ENCODE measurements at places on chromosomes 13 and 19. TPM values are rescaled to one million over a fixed set of nuclear protein-coding genes. Genes with fewer than 3 reads are reported as not detected.

The RDH8 gene
- total RNA-seq, result not detected

- H3K27ac ChIP-seq, result no peak overlapping the region
- H3K27me3 ChIP-seq, result no peaks in the 10 kb centered on the region
- H3K36me3 ChIP-seq, result no peaks in the 10 kb centered on the region
- no peak overlapping the region for H3K4me3 ChIP-seq
These were observed 40.7 kb downstream of the PIN1 start for GRCh38 chr19:9875796-9876195.

DNA sequence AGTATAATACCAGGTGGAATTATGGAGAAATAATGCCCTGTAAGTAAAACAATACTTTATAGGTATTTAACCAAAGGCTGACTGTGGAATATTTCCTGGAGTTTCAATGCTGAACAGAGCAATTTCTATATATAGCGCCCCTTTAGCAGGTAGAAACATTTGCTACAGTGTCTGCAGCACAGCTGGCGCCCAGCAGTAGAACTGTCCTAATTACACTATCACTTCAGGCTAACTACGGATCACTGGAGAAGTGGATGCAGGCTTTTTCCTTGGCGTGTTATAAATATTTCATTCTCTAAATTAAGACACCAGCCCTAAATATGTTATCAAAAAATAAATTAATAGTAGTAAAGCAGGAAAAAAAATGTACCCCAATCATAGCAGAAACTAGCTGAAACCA lies 3.1 kb downstream of the SHISA2 start:
- H3K4me3 ChIP-seq, result no peak overlapping the region
- no peak overlapping the region for H3K27ac ChIP-seq
- peaks cover 80% of the 10 kb centered on the region for H3K27me3 ChIP-seq
- no peak for DNase-seq

GRCh38 chr19:29022165-29022564 lies 190.8 kb downstream of the UQCRFS1 start:
- no peak for DNase-seq
- H3K27me3 ChIP-seq, result no peaks in the 10 kb centered on the region
- no peak overlapping the region for H3K4me3 ChIP-seq
- no peaks in the 10 kb centered on the region for H3K36me3 ChIP-seq
- H3K4me1 ChIP-seq, result no peaks in the 10 kb centered on the region
- no peak overlapping the region for H3K27ac ChIP-seq

- DNase-seq, result no peak
- H3K36me3 ChIP-seq, result no peaks in the 10 kb centered on the region
- H3K4me3 ChIP-seq, result no peak overlapping the region
- H3K4me1 ChIP-seq, result peaks cover 7% of the 10 kb centered on the region
- peaks cover 55% of the 10 kb centered on the region for H3K27me3 ChIP-seq
These were observed 22.0 kb downstream of the SHANK1 start for GRCh38 chr19:50697414-50698124.

GRCh38 chr13:47484548-47484947 lies 516.5 kb downstream of the SUCLA2 start:
- H3K36me3 ChIP-seq, result no peaks in the 10 kb centered on the region
- no peak for DNase-seq
- H3K4me1 ChIP-seq, result no peaks in the 10 kb centered on the region

DNA sequence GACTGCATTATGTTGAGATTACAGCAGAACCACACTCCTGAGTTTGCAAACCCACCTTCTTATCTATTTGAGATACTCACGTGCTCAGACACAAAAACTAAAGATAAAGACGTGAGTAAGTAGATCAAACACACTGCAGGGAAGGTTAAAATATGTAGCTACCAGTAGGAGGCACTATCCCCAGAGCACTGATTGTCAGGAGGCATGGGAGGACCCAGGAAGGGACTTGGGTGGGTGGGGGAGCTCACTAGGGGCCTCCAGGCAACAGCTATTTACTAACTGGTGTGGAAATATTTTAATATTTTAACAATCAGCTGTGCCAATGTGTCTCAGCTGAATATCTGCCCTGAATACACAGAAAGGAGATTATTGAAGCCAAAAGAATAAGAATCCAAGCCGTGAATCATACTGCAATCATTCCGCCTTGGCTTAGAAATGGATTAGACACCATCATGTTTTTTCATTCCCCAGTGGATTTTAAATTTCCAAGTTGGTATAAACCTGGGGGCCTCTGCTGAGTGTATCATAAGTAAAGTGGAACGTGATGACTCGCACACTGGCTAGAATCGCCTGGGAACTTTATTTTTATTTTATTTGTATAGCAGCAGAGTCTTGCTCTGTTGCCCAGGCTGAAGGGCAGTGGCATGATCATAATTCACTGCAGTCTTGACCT lies 73.2 kb upstream of the CACNA1A start:
- H3K27ac ChIP-seq, result no peak overlapping the region
- H3K4me1 ChIP-seq, result no peaks in the 10 kb centered on the region
- no peaks in the 10 kb centered on the region for H3K27me3 ChIP-seq
- H3K4me3 ChIP-seq, result no peak overlapping the region
- H3K36me3 ChIP-seq, result no peaks in the 10 kb centered on the region
- no peak for DNase-seq

DNA sequence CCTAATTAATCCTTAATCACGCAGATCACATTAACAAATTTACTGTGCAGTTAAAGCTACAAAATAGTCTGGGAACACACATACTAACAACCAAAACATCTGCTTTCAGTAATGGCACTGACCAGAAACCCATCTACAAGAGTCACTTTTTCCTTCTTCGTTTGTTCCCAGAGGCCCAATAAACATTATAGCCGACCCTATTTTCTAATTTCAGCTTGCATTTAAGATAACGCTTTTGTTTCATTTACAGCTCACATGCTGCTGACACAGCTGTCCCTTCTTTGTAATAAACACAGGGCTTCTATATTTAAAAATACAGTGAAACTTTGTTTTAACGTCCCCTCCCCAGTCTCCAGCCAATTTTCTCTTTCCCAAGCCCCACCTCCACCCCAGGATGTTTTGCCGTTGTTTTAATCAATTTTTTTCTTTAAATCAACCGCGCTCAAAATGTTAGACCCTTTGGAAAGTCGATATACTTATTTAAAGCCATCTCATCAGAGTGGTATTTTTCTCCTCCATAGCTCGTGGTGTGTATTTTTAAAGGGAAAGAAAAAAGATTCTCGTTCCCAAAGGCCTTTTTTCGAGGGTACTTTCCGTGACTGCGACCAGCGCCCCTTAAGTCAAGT lies 1.7 kb upstream of the WBP4 start:
- H3K27me3 ChIP-seq, result no peaks in the 10 kb centered on the region
- peaks cover 65% of the 10 kb centered on the region for H3K4me1 ChIP-seq
- H3K36me3 ChIP-seq, result no peaks in the 10 kb centered on the region
- peak overlapping the region; percentile 93 for H3K4me3 ChIP-seq

- H3K27me3 ChIP-seq, result no peaks in the 10 kb centered on the region
- H3K36me3 ChIP-seq, result no peaks in the 10 kb centered on the region
- no peaks in the 10 kb centered on the region for H3K4me1 ChIP-seq
- no peak for DNase-seq
- no peak overlapping the region for H3K27ac ChIP-seq
These were observed 15.2 kb downstream of the DACH1 start for GRCh38 chr13:71851498-71852409.

- DNase-seq, result no peak
- no peaks in the 10 kb centered on the region for H3K4me1 ChIP-seq
- H3K36me3 ChIP-seq, result no peaks in the 10 kb centered on the region
- H3K27ac ChIP-seq, result no peak overlapping the region
- no peak overlapping the region for H3K4me3 ChIP-seq
These were observed 25.2 kb upstream of the ARGLU1 start for GRCh38 chr13:106593132-106593531.

DNA sequence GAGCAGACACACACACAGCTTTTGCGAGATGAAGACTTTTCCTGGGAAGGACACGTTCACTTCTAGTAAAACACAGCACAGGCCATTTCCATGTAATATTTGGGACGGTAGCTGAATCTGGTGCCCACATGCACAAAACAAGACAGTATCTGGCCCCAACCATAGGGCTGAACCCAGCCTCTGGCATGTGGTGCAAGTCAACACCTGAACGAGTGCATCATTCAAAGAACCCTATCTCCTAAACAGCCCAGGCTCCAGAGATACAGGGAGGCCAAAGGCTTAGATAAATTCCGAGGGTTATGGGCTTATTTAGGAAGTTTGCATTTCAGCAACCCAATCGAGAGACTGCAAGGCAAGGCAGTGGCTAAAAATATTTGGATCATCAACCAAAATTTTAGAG lies 2.7 kb upstream of the TFDP1 start:
- H3K4me3 ChIP-seq, result no peak overlapping the region
- H3K4me1 ChIP-seq, result peaks cover 10% of the 10 kb centered on the region

The ANGPTL4 gene
- total RNA-seq, result 29.6 TPM

DNA sequence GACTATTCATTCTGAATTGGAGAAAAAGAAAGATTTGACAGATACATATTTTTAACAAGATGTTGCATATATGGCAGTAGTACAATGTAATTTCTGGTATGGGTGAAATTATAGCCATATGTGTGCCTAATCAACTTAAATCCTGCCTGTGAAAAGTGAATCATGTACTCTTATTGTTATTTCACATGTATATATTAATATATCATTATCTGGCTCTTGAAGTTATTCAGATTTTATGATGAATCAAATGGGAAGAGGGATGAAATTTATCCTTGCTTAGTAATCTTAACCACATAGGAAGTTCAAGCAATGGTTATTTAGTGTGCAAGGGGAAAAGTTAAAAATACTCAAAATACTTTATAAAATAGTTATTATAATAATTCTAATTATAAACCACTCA lies 80.5 kb downstream of the GPC6 start:
- no peaks in the 10 kb centered on the region for H3K27me3 ChIP-seq
- H3K4me3 ChIP-seq, result no peak overlapping the region

DNA sequence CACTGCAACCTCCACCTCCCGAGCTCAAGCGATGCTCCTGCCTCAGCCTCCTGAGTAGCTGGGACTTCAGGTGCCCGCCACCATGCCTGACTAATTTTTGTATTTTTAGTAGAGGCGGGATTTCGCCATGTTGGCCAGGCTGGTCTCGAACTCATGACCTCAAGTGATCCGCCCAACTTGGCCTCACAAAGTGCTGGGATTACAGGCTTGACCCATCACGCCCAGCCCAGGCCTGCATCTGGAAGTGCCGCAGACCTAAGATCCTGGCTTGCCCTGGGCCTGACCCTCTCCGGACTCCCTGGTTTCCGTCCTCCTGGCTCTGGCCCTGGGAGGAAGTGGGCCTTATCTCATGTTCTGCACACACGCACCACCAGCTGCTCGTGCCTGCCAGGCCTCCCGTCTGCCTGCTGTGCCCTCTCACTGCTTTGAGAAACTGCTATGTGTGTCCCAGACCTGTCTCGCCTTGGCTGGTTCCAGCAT lies 4.7 kb upstream of the PTGIR start:
- no peaks in the 10 kb centered on the region for H3K36me3 ChIP-seq
- DNase-seq, result no peak
- H3K27me3 ChIP-seq, result no peaks in the 10 kb centered on the region
- H3K4me3 ChIP-seq, result no peak overlapping the region

- peak overlapping the region; percentile 28 for H3K4me3 ChIP-seq
- no peaks in the 10 kb centered on the region for H3K27me3 ChIP-seq
- peak overlapping the region; percentile 33 for H3K27ac ChIP-seq
These were observed 112.5 kb downstream of the SACS start for GRCh38 chr13:23320926-23321534.

GRCh38 chr13:73287831-73288230 lies 229.0 kb downstream of the KLF5 start:
- no peaks in the 10 kb centered on the region for H3K36me3 ChIP-seq
- no peak overlapping the region for H3K4me3 ChIP-seq
- no peaks in the 10 kb centered on the region for H3K4me1 ChIP-seq
- no peaks in the 10 kb centered on the region for H3K27me3 ChIP-seq
- H3K27ac ChIP-seq, result no peak overlapping the region

The GPR183 gene
- total RNA-seq, result 34.8 TPM

DNA sequence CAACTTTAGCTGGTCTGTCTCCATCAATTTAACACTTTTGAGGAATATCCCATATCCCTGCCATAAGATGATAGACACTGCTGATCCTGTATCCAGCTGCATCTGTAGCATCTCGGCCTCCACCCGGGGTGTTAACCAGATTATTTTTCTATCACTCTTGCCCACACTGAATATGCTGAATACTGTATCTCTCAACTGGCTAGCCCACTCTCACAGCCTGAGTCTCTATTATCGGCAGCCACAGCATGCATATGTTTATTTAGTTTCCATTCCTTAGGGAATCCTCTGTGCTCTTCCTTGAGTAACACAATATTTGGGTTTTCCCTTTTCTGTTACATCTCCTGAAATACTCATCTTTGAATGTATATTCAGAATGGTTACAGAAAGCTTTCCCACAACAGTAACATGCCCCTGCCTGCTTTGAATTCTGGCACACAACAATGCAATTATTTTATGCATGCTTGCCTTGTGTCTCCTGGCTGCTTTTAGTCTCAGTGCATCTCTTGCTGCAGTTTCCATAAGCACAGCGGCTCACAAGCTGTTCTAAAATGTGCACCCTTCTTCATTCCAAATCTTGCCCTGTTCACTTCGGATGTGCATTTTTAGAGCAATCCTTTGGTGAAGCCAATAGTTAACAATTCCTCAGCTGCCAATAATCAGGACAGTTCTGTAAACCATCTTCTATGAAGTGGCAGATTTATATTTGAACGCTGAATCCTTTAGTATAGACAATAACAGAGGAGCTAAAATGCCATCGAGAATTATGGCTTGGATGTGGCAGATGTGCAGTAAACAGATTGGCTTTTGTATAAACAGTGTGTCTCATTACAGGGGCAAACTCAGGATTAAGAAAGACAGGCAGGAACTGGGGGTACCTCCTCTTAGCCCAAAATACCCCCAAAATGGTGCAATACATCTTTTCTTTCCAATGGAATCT lies 261.9 kb upstream of the SOX21 start:
- H3K36me3 ChIP-seq, result no peaks in the 10 kb centered on the region
- H3K27me3 ChIP-seq, result no peaks in the 10 kb centered on the region
- no peak overlapping the region for H3K27ac ChIP-seq
- H3K4me1 ChIP-seq, result no peaks in the 10 kb centered on the region
- no peak for DNase-seq
- H3K4me3 ChIP-seq, result no peak overlapping the region

- DNase-seq, result no peak
- no peak overlapping the region for H3K27ac ChIP-seq
- H3K4me1 ChIP-seq, result no peaks in the 10 kb centered on the region
These were observed 42.4 kb upstream of the FARP1 start for GRCh38 chr13:98100481-98100880.

- H3K4me3 ChIP-seq, result no peak overlapping the region
- H3K36me3 ChIP-seq, result no peaks in the 10 kb centered on the region
- H3K4me1 ChIP-seq, result no peaks in the 10 kb centered on the region
- no peak for DNase-seq
These were observed 126.2 kb downstream of the ZIC5 start for GRCh38 chr13:99845161-99845874.

DNA sequence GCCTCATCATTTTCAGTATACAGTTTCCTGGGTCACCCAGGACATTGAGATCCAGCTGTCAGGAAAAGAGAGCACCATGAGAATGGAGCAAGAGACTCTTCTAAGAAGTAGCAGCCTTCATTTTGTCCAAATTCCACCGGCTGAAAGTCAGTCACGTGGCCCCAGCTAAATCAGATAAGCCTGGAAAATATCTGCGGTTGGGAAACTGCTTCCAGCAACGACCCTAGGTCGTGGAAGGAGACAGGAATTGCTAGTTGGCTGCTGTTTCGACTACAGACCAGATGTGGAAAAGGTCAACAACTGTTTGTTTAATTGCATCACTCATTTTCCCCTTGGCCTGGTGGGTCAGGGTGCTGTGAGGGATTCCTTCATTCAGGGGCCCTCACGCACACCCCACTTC lies 107.0 kb downstream of the ZNF536 start:
- H3K27me3 ChIP-seq, result no peaks in the 10 kb centered on the region
- no peaks in the 10 kb centered on the region for H3K4me1 ChIP-seq
- H3K36me3 ChIP-seq, result no peaks in the 10 kb centered on the region
- H3K27ac ChIP-seq, result no peak overlapping the region
- DNase-seq, result no peak
- H3K4me3 ChIP-seq, result no peak overlapping the region

The SHISA2 gene
- 0.36 TPM for total RNA-seq
